Uterus (tissue), 4 donors: ENCODE measurements at places on chromosomes 12 and 14. TPM values are rescaled to one million over a fixed set of nuclear protein-coding genes. Genes with fewer than 3 reads are reported as not detected.

DNA sequence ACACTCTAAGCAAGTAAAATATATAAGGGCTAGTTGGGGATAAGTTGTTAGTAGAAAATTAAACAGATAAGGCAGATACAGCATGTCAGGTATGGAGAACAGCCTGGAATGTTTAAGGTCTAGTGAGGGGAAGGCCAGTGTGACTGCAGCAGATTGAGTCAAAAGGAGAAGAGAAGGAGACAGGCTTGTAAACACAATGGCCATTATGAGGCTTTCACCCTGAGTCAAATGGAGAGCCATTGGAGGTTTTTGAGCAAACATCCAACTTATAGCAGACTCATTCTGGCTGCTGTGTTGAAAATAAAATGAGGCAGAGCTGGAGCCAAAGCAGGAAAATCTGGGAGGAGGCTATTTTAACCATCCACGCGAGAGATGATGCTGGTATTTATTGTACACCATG lies 142.0 kb downstream of the DUSP6 start:
- DNase-seq: no peak
- H3K27ac ChIP-seq: no peak overlapping the region
- H3K4me3 ChIP-seq: no peak overlapping the region
- no peaks in the 10 kb centered on the region for H3K4me1 ChIP-seq
- H3K27me3 ChIP-seq: no peaks in the 10 kb centered on the region

DNA sequence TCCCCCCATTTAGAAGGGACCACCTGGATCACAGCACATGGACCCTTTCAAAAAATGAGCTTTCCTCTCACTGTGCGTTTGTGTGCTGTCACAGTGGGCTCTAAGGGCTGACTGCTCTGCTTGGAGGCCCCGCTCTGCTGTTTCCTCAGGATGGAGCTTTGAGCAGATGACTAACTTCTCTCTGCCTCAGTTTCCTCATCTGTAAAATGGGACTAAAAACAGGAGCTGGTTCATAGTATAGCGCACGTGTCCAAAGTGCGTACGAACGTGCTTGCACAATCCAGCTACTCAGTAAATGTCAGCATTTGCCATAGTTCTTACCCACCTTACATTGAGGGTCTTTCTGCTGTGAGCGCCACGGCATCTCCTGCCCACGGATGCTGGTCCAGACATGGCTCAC lies 12.7 kb upstream of the DNAH10 start:
- DNase-seq: no peak
- no peaks in the 10 kb centered on the region for H3K27me3 ChIP-seq
- H3K4me1 ChIP-seq: no peaks in the 10 kb centered on the region
- no peak overlapping the region for H3K27ac ChIP-seq

- no peaks in the 10 kb centered on the region for H3K27me3 ChIP-seq
- H3K27ac ChIP-seq: no peak overlapping the region
- no peak overlapping the region for H3K4me3 ChIP-seq
- no peaks in the 10 kb centered on the region for H3K4me1 ChIP-seq
- no peaks in the 10 kb centered on the region for H3K36me3 ChIP-seq
Observed at GRCh38 chr12:82414044-82414443, 55.7 kb downstream of the METTL25 start.

GRCh38 chr12:28026701-28027100 lies 54.2 kb upstream of the PTHLH start:
- no peak overlapping the region for H3K4me3 ChIP-seq
- DNase-seq: no peak
- H3K36me3 ChIP-seq: no peaks in the 10 kb centered on the region
- no peaks in the 10 kb centered on the region for H3K27me3 ChIP-seq
- H3K27ac ChIP-seq: no peak overlapping the region

GRCh38 chr12:67447180-67447579 lies 178.0 kb downstream of the CAND1 start:
- H3K27me3 ChIP-seq: no peaks in the 10 kb centered on the region
- no peak overlapping the region for H3K27ac ChIP-seq
- H3K36me3 ChIP-seq: no peaks in the 10 kb centered on the region
- no peak overlapping the region for H3K4me3 ChIP-seq
- no peak for DNase-seq
- H3K4me1 ChIP-seq: no peaks in the 10 kb centered on the region

DNA sequence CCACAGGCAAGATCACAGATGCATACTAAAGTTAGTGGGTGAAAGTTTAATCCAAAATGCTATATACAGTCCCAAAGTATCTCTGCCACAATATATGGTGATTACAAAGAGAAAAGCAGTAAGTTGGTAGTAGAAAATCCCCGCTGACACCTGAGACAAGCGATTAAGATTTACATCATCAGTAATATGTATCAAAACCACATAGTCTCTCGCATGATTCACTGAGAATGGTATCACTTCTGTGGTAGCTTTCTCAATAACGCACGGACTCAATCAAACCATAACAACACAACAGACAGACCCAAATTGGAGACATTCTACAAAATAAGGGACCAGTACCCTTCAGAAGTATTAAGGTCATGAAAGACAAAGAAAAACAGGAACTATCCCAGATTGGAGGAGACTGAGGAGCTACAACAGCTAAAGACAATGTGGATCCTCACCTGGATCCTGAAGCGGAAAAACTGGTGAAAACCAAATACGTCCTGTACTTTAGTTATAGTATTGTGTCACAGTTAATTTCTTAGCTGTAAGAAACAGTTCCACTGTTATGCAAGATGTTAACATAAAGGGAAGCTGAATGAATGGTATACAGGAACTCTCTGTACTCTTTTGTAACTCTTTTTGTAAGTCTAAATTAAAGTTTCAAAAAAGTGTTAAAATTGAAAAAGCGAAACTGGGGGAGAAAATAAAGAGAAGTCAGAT lies 51.0 kb downstream of the SPTLC2 start:
- H3K4me1 ChIP-seq: no peaks in the 10 kb centered on the region
- no peak overlapping the region for H3K4me3 ChIP-seq
- H3K27me3 ChIP-seq: no peaks in the 10 kb centered on the region
- H3K36me3 ChIP-seq: no peaks in the 10 kb centered on the region
- no peak for DNase-seq
- no peak overlapping the region for H3K27ac ChIP-seq

- H3K4me1 ChIP-seq: no peaks in the 10 kb centered on the region
- no peaks in the 10 kb centered on the region for H3K27me3 ChIP-seq
- H3K4me3 ChIP-seq: no peak overlapping the region
Observed at GRCh38 chr12:56766535-56766934, 3.4 kb downstream of the HSD17B6 start.

DNA sequence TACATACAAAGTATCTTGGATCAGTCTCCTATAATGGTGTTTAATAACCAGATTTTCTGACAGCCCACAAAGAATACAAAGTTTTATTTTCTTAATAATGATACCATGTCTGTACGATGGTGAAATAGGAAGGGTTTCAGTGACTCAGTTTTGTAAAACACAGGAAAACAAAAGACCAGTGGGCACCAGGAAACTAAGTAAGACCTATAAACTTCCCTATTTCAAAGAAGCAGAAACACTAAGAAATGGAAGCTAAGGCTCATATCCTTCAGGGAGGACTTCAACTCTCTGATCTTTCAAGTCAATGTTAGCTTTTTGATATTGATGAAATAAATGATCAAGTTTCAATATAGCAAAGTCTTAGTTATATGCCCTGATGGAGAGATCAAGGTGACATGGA lies 196.0 kb downstream of the DUSP6 start:
- no peak overlapping the region for H3K4me3 ChIP-seq
- H3K27ac ChIP-seq: no peak overlapping the region
- DNase-seq: no peak
- no peaks in the 10 kb centered on the region for H3K36me3 ChIP-seq

DNA sequence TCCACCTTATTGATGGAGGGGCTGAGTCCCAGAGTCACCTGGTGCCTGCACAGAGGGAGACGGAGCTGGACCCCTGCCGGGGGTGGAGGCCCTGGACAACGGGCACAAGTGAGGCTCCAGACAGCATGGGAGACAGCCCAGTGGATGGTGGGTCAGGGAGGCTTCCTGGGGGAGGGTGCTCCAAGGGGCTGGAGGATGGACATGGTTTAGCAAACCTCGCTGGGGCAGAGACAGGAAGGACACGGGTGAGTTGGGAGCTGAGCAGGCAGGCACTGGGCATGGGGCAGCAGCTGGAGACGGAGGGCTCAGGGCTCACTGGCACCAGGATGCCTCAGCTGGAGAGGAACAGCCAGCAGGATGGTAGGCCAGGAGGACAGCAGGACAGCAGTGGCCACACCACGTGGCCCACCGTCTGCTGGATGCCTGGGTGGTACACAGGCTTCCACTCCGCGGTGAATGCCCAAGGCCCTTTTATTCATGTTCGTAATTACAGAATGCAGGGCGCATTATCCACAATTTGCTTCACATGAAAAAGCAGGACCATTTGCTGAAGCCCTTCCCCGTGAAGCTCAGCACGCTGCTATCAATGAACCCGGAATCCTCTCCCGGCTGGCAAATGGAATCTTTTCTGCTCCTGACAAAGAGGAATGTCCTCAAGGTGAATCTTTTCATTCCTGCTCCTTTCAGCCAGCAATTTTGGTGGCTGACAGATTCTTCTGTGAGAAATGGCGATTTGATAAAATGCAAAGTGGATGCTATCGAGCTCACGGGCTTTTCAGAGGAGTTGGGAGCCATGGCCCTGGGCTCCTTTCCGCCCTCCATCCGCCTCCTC lies 138.1 kb upstream of the C14orf180 start:
- no peaks in the 10 kb centered on the region for H3K27me3 ChIP-seq
- DNase-seq: no peak
- no peaks in the 10 kb centered on the region for H3K36me3 ChIP-seq
- H3K27ac ChIP-seq: no peak overlapping the region
- H3K4me3 ChIP-seq: no peak overlapping the region

GRCh38 chr12:130716969-130717366 lies 869 bp upstream of the RIMBP2 start:
- no peak for DNase-seq
- no peaks in the 10 kb centered on the region for H3K36me3 ChIP-seq
- no peak overlapping the region for H3K27ac ChIP-seq
- H3K4me1 ChIP-seq: peaks cover 6% of the 10 kb centered on the region
- no peak overlapping the region for H3K4me3 ChIP-seq
- no peaks in the 10 kb centered on the region for H3K27me3 ChIP-seq

- H3K4me1 ChIP-seq: no peaks in the 10 kb centered on the region
Observed at GRCh38 chr12:121114019-121114639, 18.5 kb upstream of the P2RX7 start.

DNA sequence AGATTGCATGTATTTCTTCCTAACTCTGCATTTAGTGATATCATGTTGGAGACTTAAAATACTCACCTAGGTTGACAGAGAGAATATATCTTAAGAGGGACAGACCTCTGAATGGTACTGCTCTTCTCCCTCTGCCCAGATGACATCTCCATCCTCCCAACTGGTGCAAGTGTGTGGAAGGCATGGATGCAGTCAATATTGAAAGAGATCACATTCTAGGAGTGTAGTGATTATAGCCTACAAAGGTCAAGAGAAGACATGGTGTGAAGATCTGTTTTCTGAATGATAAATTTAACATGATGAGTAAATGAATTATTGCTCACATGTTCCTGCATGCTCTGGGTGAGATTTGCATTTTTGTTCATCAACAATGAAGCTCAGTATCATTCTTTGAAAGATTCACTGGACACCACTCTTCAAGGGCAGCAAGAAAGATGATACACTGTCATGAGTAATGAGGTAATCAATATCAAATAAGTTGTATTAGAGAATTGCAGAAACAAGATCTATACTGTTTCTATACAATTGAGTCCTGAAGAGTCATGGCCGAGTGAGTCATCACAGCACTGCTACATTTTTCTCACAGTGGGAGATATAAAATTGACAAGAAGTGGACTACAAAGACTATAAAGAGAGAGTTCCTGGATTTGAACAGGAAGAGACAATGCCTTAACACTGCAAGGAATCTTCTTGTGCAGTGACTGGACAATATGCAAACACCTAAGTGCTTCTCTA lies 183.3 kb upstream of the KRR1 start:
- H3K4me3 ChIP-seq: no peak overlapping the region
- H3K27ac ChIP-seq: no peak overlapping the region
- no peaks in the 10 kb centered on the region for H3K4me1 ChIP-seq
- H3K36me3 ChIP-seq: no peaks in the 10 kb centered on the region

DNA sequence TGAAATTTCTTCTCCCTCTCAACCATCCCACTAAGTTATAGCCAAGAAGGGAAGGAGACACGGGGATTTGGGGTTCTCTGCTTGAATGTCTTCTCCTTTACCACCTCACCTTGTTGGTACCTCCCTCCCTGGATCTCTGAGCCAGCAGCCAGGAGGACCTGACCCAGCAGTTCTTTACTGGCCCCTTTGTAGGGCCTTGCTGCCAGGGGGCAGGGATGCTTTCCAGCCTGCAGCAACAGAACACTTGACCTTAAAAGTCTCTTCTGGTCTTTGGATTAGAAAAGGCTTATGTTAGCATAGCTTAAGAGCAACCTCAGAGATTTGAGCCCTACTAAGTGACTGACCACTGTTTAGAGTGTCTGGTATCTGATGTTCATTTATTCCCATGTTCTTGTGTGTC lies 10.4 kb downstream of the MLEC start:
- H3K4me3 ChIP-seq: no peak overlapping the region
- H3K36me3 ChIP-seq: no peaks in the 10 kb centered on the region
- H3K4me1 ChIP-seq: no peaks in the 10 kb centered on the region
- no peaks in the 10 kb centered on the region for H3K27me3 ChIP-seq
- H3K27ac ChIP-seq: no peak overlapping the region
- DNase-seq: no peak

- no peak overlapping the region for H3K27ac ChIP-seq
- no peak for DNase-seq
Observed at GRCh38 chr14:99176156-99176945, 95.6 kb downstream of the BCL11B start.

DNA sequence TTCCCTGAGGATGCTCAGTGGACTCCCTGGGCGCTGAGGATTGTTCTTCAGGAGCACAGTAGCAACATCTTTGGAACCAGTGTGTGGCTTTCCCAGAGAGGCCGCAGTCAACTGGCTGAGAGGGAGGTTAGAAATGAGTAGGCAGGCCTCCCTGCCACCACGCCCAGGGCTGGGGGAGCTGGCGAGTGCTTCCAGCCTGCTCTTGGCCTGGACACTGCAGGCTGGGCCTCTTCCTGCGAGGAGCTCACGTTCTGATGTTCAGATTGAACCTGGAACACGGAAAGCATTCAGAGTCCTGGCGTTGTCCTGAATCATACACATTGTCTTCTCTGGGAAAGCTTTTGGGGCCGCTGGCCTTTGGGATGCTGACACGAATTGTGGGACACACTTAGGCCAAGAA lies 15.6 kb downstream of the TSPAN9 start:
- no peak for DNase-seq
- H3K4me1 ChIP-seq: peaks cover 2% of the 10 kb centered on the region
- no peaks in the 10 kb centered on the region for H3K36me3 ChIP-seq
- no peaks in the 10 kb centered on the region for H3K27me3 ChIP-seq
- peak overlapping the region; percentile 68 for H3K27ac ChIP-seq

DNA sequence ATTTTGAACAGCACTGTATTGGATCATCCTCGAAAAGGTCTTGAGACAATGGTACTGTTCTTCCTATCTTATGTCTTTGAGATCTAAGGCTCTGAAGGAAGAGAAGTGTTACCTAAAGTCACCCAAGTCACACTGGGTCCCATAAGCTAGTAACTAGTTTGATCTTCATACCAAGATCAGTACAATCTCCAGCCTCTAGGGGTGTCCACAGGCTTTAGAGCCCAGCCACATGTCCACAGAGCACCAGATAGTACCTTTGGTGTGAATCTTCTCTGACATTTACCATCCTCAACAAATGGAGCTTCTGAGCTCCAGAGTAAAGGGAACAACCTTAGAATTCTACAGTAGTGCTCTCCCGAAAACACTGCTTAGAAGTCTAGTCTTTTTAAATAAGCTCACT lies 78.7 kb downstream of the KSR2 start:
- DNase-seq: no peak
- no peak overlapping the region for H3K27ac ChIP-seq
- no peak overlapping the region for H3K4me3 ChIP-seq
- no peaks in the 10 kb centered on the region for H3K4me1 ChIP-seq
- H3K36me3 ChIP-seq: no peaks in the 10 kb centered on the region

Gene SYNDIG1L
- total RNA-seq: not detected

Gene CNTN1
- 15.9 TPM for total RNA-seq

Gene CCDC197
- not detected for total RNA-seq

Gene CLEC1B
- total RNA-seq: not detected

Gene RPGRIP1
- total RNA-seq: 0.14 TPM
